ENCODE measurements at places on chromosomes 13 and 19. TPM values are rescaled to one million over a fixed set of nuclear protein-coding genes. Genes with fewer than 3 reads are reported as not detected.
A peak's percentile ranks its signal among the peaks of the same experiment; 100 is the strongest.

DNA sequence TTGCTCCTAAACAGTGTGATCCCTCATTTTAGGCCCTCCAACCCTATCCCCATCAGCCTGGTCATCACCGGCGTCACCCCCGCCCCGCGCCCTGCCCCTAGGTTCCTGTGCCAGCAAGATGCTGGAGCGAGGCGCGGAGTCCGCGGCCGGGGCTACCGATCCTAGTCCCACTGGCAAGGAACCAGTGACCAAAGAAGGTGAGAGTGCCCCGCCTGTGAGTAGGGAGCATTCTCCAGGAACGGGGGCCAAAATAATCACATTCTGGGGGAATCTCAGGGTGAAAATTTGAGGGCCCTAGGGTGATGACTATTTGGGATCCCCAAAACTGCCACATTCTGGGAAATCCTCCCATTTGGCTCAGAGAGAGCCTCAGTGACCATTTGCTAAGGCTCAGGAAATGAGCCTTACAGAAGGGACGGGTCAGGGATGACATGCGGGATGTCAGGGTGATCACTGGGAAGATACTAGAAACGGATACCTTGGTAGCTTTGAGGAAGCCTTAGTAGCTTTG, 1.4 kb downstream of the ZNF575 start:
- H3K4me1 ChIP-seq: peaks cover 6% of the 10 kb centered on the region
- H3K27me3 ChIP-seq: no peaks in the 10 kb centered on the region
- H3K36me3 ChIP-seq: peaks cover 10% of the 10 kb centered on the region

DNA sequence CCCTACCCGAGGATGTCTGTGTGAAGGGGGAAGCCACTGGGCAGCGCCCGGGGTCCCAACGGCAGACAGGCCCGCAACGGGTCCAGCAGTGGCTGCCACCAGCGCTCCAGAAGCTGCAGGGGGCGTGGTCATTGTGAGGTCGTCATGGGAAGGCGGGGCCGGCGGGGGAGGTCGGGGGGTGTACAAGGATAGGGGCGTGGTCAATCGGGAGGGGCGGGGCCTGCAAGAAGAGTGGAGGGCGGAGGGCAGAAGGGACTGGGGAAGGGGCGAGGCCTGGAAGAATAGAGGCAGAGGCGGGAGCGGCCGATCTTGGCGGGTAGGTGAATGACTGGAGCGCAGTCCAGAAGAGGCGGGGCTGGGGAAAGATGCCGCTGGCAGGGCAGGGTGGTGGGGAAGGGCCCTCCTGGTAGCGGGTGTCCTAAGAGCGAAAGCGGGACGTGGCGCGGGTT, 4.4 kb downstream of the FUZ start:
- DNase-seq: peak; percentile 98
- H3K36me3 ChIP-seq: no peaks in the 10 kb centered on the region
- no peaks in the 10 kb centered on the region for H3K27me3 ChIP-seq
- H3K4me3 ChIP-seq: peak overlapping the region; percentile 61
- H3K27ac ChIP-seq: peak overlapping the region; percentile 70

DNA sequence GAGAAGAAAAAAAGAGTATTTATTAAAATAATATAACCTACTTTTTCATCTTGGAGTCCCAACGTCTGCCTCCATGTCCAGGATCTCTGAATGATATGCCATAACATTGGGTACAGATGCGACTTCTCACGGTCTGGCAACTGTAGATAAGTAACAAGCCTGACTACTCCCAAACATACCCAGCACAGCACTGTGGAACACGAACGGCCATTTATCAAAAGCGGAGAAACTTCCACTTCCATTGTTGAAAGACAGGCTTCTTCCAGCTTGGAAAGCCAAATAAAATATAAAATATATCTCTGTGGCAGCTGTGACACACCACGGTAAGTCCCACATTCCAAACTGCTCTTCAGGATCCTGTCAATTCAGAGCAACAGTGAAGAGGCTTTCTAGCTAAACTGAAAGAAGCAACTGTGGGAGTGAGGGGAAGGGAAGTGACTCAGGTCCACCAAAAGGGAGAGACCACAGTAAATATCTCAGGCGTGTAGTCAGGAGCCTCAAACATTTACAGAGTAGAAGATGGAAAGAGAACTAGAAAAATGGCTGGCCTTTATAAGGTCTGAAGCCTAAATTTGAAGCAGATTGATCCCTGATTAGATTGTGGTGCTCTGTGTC, 331.7 kb downstream of the LIG4 start:
- H3K4me1 ChIP-seq: no peaks in the 10 kb centered on the region
- H3K27me3 ChIP-seq: no peaks in the 10 kb centered on the region
- H3K4me3 ChIP-seq: no peak overlapping the region
- H3K27ac ChIP-seq: no peak overlapping the region
- H3K36me3 ChIP-seq: no peaks in the 10 kb centered on the region

GRCh38 chr13:96020155-96020575, 33.0 kb downstream of the UGGT2 start:
- H3K4me1 ChIP-seq: peaks cover 2% of the 10 kb centered on the region
- no peak overlapping the region for H3K4me3 ChIP-seq
- DNase-seq: peak; percentile 58
- H3K36me3 ChIP-seq: no peaks in the 10 kb centered on the region

GRCh38 chr13:110442930-110443621, 118.4 kb downstream of the RAB20 start:
- peak overlapping the region; percentile 50 for H3K27ac ChIP-seq
- no peak overlapping the region for H3K4me3 ChIP-seq
- DNase-seq: no peak
- no peaks in the 10 kb centered on the region for H3K27me3 ChIP-seq

DNA sequence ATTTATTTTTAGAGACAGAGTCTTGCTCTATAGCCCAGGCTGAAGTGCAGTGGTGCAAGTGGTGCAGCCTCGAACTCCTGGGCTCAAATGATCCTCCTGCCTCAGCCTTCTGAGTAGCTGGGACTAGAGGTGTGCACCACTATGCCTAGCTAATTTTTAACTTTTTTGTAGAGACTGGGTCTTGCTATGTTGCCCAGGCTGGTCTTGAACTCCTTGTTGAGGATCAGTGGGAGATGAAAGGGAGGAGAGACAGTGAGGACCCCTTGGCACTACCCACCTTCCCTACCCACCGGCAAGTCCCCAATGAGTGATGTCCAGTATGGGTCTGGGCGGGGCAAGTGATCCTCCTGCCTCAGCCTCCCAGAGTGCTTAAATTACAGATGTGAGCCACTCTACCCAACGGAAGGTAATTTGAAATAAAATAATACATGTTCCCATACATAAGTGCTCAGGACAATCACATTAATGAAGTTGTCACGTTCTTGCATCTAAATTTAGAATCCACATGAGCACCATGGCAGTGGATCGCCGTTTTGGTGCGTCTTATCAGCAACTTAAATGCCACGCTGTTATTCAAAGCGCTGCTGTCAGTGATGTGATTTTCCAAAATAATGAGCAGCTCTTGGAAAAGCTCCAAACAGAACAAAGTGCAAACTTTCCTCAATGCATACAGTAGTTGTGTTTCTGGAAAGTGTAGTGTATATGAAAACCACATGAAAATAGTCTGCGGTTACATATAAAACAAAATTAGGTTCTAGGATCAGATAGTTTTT, 5.9 kb upstream of the ARL11 start:
- H3K4me3 ChIP-seq: no peak overlapping the region
- H3K36me3 ChIP-seq: no peaks in the 10 kb centered on the region
- no peaks in the 10 kb centered on the region for H3K27me3 ChIP-seq
- H3K4me1 ChIP-seq: peaks cover 11% of the 10 kb centered on the region
- H3K27ac ChIP-seq: no peak overlapping the region

- H3K4me1 ChIP-seq: no peaks in the 10 kb centered on the region
- no peak for DNase-seq
- H3K27ac ChIP-seq: no peak overlapping the region
- no peaks in the 10 kb centered on the region for H3K36me3 ChIP-seq
- H3K27me3 ChIP-seq: no peaks in the 10 kb centered on the region
These were observed 277.5 kb upstream of the SGCG start for GRCh38 chr13:22903301-22903700.

GRCh38 chr13:26246154-26246553, 7.8 kb upstream of the CDK8 start:
- no peaks in the 10 kb centered on the region for H3K36me3 ChIP-seq
- H3K27ac ChIP-seq: no peak overlapping the region
- no peaks in the 10 kb centered on the region for H3K4me1 ChIP-seq
- no peaks in the 10 kb centered on the region for H3K27me3 ChIP-seq
- DNase-seq: peak; percentile 36

GRCh38 chr19:40519352-40520322, 52.8 kb downstream of the SPTBN4 start:
- H3K4me1 ChIP-seq: peaks cover 6% of the 10 kb centered on the region
- H3K27me3 ChIP-seq: peaks cover 3% of the 10 kb centered on the region
- DNase-seq: no peak
- H3K27ac ChIP-seq: no peak overlapping the region

GRCh38 chr19:37905946-37906868, at the start of gene WDR87:
WDR87 (minus strand) TSS chr19:37906594; CDS start chr19:37898239, 8,355 bp downstream.
- H3K27me3 ChIP-seq: no peaks in the 10 kb centered on the region
- H3K36me3 ChIP-seq: no peaks in the 10 kb centered on the region
- DNase-seq: no peak
- H3K4me3 ChIP-seq: peak within 1 kb of the TSS; percentile 81
- peak within 1 kb of the TSS; percentile 66 for H3K27ac ChIP-seq
- H3K4me1 ChIP-seq: peaks cover 8% of the 10 kb centered on the region

DNA sequence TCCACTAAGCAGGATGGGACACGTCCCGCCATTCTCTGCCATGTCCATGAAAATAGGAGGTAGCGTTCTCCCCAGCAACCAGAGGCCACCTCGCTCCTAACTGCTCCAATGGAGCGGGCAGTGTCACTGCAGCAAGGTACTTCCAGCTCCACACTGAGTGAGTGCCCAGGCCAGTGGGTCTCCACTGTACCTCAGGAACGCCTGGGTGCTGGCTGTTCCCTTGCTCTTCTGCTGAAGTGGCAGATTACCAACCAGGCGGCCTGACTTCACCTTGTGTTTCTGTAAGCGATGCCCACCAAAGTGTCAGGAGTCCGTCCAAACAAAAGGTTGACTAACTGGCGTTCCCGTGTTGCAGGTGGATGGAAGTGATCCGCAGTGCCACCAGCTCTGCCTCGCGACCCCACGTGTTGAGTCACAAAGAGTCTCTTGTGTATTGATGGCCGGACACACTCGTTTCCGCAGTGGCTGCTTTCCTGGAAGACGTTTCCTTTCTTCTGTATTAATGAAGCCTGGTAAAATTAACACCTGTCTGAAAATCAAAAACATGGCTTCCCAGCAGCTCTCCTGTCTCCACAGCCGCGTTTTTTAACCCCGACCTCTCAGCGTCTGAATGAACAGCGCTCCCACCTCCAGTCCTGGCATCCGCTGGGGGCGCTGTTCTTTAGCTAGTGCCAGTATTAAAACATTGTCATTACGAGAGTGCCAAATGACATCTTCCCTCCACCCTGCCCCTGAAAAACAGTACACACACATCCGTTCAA, 128.8 kb downstream of the STK24 start:
- H3K36me3 ChIP-seq: no peaks in the 10 kb centered on the region
- peaks cover 4% of the 10 kb centered on the region for H3K4me1 ChIP-seq
- H3K27ac ChIP-seq: no peak overlapping the region
- no peak overlapping the region for H3K4me3 ChIP-seq

DNA sequence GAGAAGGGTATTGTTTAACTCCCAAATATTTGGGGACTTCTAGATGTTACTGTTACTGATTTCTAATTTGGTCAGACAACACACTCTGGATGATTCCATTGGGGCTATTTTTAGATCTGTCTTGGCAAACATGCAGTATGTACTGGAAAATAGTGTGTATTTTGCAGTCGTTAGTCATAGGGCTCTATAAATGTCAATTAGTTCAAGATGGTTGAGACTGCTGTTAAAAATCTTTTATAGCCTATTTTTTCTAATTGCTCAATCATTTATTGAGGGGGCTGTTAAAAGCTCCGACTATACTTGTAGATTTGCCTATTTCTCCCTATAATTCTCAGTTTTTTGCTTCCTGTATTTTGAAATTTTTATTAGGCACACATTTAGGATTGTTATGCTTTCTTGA, 31.4 kb downstream of the PPP5C start:
- no peaks in the 10 kb centered on the region for H3K27me3 ChIP-seq
- H3K4me3 ChIP-seq: no peak overlapping the region
- no peaks in the 10 kb centered on the region for H3K36me3 ChIP-seq
- no peak for DNase-seq

- H3K36me3 ChIP-seq: peaks cover 45% of the 10 kb centered on the region
- no peak for DNase-seq
- peaks cover 14% of the 10 kb centered on the region for H3K4me1 ChIP-seq
These were observed 4.3 kb downstream of the ERCC1 start for GRCh38 chr19:45419396-45419795.

GRCh38 chr19:1765232-1765903, 12.1 kb downstream of the ONECUT3 start:
- no peak for DNase-seq
- peaks cover 80% of the 10 kb centered on the region for H3K27me3 ChIP-seq
- H3K4me3 ChIP-seq: no peak overlapping the region
- H3K36me3 ChIP-seq: no peaks in the 10 kb centered on the region

DNA sequence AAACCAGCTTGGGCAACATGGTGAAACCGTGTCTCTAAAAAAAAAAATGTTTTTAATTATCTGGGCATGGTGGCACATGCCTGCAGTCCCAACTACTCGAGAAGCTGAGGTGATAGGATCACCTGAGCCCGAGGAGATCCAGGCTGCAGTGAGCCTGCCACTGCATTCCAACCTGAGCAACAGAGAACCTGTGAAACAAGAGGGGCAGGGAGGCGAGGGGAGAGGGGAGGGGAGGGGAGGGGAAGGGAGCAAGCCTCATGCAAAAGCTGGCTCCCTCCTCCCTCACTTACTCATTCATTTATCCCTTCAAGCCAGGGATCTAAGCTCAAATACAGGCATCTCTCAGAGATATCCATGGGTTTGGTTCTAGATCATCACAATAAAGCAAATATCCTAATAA, 8.9 kb downstream of the ATP7B start:
- H3K36me3 ChIP-seq: no peaks in the 10 kb centered on the region
- H3K4me3 ChIP-seq: no peak overlapping the region
- no peaks in the 10 kb centered on the region for H3K4me1 ChIP-seq
- no peak overlapping the region for H3K27ac ChIP-seq

- peak within 1 kb of the TSS; percentile 62 for H3K4me3 ChIP-seq
- H3K27me3 ChIP-seq: no peaks in the 10 kb centered on the region
- DNase-seq: peak; percentile 93
These were observed at the start of gene ZNF525 for GRCh38 chr19:53365134-53365898. ZNF525 (plus strand) TSS chr19:53365705; CDS start chr19:53372282, 6,577 bp downstream.

DNA sequence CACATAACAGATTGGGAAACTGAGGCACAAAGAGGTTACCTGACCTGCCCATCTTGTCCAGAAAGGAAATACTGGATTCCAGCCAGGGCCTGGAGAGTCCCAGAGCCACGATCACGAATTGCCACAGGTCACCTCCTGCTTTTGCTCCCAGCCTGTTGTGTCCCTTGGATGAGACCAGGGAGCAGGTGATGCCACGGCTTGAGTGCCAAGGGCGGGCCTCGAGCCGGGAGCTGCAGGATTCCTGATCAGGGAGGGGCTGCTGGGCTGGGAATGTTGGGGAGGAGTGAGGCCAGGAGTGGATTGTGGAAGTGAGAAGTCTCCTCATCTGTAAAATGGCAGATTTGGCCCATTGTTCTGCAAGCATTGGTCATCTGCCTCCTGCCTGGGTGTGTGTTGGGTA, 29.4 kb downstream of the DNM2 start:
- H3K4me1 ChIP-seq: peaks cover 46% of the 10 kb centered on the region
- H3K27me3 ChIP-seq: no peaks in the 10 kb centered on the region
- no peak overlapping the region for H3K4me3 ChIP-seq
- no peak for DNase-seq
- peak overlapping the region; percentile 28 for H3K27ac ChIP-seq

Gene LILRB4
- total RNA-seq: 11.4 TPM

Gene C1QTNF9
- total RNA-seq: 0.11 TPM

Gene HS6ST3
- total RNA-seq: 3.3 TPM

Gene CDK8
- total RNA-seq: 11.6 TPM

Gene IGFL4
- total RNA-seq: not detected

Gene SPACA4
- not detected for total RNA-seq

Gene C5AR1
- total RNA-seq: 12.6 TPM

Gene CACNG6
- total RNA-seq: not detected

All from adrenal gland (tissue), 19 donors.